NCI-H2171 (cell line): ENCODE measurements at places on chromosomes 16 and 17.

- no peak for DNase-seq
Measured at GRCh38 chr17:71085238-71086033, 916.1 kb downstream of the KCNJ2 start.

- no peak for DNase-seq
Measured at GRCh38 chr17:76151896-76152454, 10.9 kb upstream of the FOXJ1 start.

DNA sequence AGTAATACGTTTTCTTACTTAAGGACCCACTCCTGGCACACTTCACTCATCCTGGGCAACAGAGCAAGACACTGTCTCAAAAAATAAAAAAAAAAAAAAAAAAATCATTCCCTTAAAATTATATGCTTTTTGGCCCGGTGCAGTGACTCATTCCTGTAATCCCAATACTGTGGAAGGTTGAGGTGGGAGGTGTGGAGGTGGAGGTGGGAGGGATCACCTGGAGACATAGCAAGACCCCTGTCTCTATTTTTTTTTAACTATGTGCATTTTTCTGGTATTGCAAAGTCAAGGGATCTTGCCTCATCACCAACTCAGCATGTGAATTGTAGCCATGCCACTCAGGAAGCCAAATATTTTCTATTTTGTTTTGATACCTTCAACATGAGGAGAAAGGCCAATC is 9.7 kb downstream of the STAT5B start:
- no peak for DNase-seq

GRCh38 chr17:75205793-75206163 is 299 bp downstream of the NUP85 start:
- no peak for DNase-seq

GRCh38 chr16:53960954-53961616 is 257.1 kb downstream of the FTO start:
- DNase-seq, result peak; percentile 54

DNA sequence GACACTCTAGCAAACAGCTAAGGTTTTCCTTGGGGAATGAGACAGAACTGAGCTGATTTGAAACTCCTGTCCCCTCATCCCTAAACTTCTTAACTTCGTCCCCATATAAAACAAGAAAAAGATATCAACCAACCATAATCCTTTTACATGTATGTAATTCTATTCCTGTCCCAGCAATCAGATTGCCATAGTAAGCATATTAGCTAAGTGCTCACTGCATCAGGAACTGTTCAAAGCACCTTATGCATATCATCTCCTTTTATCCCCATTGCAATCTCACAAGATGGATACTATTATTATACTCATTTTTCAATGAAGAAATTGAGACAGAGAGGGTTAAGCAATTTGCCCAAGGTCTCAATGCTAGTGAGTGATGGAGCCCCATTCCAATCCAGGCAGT is 6.8 kb downstream of the KIF18B start:
- no peak for DNase-seq

DNA sequence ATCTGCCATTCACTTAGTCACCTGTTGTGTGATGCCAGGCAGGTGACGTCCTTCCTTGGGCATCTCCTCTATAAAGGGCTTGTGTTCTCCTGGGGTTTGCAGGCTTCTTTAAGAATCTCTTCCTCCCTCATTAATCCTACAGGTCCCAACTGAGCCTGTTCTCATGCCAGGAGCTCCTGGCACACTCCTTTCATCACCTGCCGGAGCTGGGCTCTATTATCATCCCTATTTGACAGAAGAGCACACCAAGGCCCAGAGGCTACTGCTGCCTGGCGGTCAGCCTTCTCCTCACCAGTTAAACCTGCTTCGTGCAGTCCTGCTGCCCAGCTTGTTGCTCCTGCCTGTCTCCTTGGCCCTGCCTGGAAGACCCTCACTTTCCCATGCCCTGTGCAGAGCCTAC is 51.2 kb downstream of the RAI1 start:
- DNase-seq, result no peak

- no peak for DNase-seq
Measured at GRCh38 chr17:58267347-58268324, 13.1 kb downstream of the MPO start.

DNA sequence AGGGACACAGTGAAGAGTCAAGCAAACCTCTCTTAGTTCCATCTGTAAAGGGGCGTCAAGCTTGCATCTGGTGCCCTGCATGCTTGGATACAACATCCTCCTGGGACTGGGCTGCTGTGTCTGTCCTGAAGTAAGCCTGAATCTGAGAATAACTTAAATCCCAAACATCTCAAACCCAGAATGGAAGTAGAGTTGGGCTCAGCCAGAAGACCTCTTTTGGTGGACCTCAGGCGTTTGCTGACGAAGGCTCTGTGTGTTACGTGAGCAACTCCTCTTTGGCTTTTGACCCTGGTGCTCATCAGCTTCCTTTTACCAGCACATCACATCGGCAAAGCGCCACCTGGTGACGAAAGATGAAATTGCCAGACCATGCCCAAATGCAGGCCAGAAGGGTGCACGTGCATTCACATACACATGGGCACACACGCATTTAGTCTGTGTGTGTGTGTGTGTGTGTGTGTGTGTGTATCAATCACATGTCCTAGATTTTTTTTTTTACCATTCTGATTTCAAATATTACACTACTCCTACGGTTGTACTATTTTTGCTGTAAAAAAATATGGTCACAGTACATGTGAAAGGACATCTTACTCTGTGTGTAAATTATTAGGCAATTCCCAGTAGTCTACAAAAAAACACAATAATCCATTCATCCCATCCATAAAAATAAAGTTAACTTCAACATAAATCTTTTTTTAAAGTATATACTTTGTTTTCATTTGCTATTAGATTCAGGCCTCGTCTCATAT is 41.1 kb upstream of the FOXJ1 start:
- peak; percentile 63 for DNase-seq

DNA sequence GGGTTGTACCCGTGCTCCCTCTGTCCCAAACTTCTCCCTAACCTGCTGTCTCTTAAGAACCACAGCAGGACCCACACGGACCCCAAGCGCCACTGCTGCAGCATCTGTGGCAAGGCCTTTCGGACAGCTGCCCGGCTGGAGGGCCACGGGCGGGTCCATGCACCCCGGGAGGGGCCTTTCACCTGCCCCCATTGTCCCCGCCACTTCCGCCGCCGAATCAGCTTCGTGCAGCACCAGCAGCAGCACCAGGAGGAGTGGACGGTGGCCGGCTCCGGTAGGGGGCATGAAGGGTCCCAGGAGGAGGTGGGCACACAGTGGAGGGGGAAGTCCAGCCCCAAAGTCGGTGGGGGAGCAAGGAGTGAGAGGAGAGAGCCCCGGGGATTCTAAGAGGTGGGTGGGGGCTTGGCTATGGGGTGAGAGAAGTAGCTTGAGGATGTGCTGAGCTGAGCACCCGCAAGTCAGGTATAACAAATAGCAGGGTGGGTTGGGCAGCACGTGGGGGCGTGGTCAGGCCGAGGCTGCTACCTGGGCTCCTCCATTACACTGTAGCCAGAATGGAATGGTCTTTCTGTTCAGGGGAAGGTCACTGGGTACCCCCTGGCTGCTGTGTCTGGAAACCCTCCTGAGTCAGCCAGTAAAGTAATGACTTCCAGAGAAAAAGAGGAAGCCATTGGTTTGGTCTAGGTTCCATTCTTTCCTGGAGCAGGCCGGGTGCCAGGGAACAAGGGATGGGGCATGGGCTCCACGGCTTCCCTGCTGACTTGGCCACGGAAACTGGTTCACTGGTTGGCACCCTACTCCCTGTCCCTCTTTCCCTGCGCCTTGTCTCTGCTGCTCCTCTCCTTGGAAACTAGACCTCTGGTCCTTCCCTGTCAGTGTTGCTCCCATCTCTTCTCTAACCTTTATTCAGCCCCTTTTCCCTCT is 7.1 kb downstream of the PRSS53 start:
- no peak for DNase-seq

DNA sequence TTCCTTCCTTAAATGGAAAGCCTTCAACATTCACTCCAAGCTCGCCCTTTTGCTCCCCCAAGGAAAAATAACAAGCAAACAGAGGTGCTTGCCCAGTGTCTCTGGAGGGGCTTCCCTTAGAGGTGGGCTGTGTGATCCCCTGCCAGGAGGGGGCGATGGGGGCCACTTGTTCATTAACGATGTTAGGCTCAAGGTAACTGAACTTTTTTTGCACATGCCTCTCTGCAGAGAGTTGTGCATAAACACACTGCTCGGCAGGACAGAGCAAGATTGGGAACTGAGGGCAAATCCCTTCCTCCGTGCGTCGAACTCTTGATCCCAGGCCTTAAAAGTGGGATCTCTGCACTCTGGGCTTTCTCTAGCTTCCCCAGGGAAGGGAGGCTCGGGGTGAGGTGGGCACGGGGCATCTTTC is 15.5 kb upstream of the NAGLU start:
- no peak for DNase-seq

DNA sequence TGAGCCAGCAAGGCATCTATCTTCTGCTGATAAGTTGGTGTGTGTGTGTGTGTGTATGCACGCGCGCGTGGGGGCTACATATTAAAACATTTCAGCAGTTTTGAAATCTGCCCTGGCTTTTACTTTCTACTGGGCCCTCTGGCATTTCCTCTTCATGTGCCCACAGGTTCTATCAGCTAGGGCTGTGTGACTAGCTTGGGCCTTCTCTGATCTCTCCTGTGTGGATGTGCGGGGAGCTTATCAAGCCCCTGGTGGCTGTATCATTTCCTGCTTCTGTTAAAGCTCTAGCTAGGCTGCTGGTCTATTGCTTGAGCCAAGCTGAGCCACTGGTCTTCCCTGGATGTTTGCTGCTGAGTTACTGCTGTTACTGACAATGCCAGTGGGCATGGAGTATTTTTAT is 132.5 kb downstream of the AATF start:
- no peak for DNase-seq

DNA sequence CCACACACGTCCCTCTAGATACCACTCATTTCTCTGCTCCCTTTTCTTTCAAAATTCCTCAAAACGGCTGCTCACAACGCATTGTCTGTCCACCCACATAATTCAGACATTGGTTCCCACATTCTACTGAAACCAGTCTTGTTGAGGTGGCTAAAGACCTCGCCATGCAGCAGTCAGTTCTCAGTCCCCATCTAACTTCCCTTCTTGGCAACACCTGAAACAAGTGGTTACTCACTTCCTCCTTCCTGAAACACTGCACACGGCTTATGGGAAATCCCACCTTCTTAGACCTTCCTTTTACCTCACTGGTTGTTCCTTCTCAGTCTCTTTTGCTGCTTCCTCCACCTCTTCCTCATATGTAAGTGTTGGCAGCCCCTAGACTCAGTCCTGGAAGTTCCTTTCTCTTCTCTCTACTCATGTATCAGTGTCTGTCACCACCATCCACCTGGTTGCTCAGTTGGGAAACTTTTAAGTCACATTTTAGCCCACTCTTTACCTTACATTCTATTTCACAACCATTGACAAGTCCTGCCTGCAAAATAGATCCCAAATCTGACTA is 277.1 kb downstream of the CEP112 start:
- DNase-seq, result no peak

- DNase-seq, result no peak
Measured at GRCh38 chr16:68411086-68411485, 37.2 kb downstream of the SMPD3 start.

- DNase-seq, result no peak
Measured at GRCh38 chr17:15397620-15398019, 56.2 kb upstream of the TEKT3 start.

- DNase-seq, result no peak
Measured at GRCh38 chr17:21301593-21302550, 17.4 kb downstream of the MAP2K3 start.

DNA sequence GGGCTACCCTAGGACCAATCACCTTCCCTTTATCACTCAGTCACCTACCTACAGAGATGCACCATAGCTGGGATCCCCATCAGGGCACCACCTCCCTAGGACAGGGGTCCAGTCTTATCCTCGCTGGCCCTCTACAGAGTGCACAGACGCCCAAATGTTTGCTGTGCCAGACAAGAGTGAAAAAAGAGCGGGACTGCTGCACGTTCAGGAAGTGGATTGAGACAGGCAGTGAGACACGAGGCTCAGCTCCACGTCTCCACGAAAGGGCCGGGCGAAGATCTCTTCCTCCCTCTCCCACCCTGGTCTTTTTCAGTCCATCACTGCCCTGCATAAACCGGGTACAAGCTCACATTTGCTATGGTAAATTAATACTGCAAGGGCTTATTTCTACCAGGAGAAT is 95.5 kb downstream of the ZFHX3 start:
- DNase-seq, result no peak

- no peak for DNase-seq
Measured at GRCh38 chr17:33288954-33289353, 4.1 kb downstream of the ASIC2 start.

DNA sequence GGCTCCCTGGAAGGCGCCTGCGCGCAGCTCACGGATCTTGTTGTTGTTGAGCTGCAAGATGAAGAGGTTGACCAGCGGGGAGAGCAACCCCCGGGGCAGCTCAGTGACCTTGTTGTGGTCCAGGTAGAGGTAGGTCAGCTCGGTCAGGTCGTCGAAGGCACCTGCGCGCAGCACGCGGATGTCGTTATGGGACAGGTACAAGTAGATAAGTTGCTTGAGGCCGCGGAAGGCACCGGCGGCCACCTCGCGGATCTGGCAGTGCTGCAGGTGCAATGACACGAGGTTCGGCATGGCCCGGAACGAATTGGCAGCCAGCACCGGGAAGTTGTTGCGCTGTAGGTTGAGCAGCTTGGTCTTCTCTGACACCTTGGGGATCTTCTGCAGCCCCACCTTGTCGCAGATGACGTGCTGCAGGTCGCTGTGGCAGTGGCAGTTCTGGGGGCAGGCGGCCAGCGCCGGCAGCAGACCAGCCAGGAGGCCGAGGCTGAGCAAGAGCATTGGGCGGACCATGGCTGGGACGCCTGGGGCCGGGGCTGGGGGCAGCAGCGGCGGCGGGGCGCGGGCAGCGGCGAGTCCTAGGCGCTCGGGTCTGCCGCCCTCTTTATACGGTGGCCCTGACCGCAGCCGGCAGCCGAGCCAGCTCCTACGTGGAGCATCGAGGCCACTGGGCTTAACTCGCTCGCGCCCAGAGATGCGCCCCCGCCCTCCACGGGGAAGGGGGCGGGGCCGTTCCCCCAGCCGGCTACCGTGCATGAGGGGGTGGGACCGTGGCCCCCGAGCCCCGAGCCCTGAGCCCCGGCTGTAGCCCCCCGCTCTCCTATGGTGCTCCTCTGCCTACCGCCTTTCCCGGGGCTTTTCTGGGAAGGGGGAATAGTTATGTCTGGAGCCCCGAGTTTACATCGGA is at the start of gene CHAD:
TSS of gene CHAD (minus strand) at position 577 of the 904 bp plus-strand sequence. CDS start at position 510, 67 bp downstream.
- DNase-seq, result no peak

DNA sequence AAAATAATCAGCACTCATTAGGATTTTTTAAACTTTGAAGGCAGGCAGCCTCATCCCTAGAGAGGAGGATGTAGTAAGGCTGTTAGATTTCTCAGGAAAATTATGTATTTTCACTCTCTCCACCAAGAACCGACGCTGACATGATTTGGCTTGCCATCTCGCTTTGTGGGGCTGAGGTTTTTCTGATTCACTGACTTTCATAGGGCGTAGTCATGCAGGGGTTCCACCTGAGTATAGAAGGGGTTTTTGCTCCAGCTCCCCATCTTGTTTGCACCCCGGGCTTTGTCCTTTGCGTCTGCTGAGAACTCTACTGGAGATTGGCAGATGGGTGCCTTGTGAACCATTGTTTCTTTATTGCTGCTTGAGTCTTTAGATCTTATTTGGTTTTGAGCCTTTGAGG is 20.2 kb downstream of the TOM1L1 start:
- no peak for DNase-seq

- DNase-seq, result no peak
Measured at GRCh38 chr16:19858340-19859018, 26.2 kb downstream of the GPRC5B start.
